ENCODE measurements at places on chromosomes 6 and 20.

DNA sequence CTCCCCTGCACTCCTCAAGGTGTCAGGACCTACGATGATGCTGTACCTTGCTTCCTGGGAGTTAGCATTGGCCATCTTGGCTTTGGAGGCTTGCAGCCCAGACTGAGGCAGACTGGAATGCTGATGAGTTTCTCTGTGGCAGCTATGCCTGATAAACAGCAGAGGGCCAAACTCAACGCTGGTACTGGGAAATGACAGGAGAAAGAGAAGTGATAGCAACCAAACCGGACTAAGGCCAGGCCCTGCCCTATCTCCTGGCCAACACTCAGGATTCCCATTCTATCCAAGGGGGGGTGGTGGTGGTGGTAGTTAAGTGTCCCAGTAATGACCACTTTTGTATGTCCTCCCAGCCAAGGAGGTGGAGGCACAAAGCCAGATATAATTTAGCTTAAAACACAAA, 90.0 kb upstream of the DTNBP1 start:
- no peak for DNase-seq

GRCh38 chr20:1364106-1364505, 28.7 kb downstream of the FKBP1A start:
- DNase-seq, result no peak

- no peak for DNase-seq
These were observed 3.9 kb upstream of the TIAM2 start for GRCh38 chr6:154991207-154991606.

- peak; percentile 91 for DNase-seq
These were observed 336.8 kb downstream of the RFPL4B start for GRCh38 chr6:112683926-112684325.

All from AG09309 (cell line).